ENCODE measurements at places on chromosomes 1 and 21.

DNA sequence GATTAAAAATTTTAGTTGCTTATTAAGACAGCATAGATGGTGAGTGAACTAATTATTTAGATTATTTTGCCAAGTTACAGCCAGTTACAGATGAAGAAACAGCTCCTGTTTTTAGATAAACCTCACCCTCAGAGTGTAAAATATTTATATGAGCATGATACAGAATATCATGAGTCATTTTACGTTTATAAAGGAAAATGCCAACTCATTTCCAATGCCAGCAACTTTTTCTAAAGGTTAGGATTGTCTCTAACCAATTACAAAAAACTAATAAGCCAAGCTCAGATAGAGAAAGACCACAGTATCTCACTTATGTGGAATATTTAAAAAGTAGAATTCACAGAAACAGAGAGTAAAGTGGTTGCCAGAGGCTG lies 590.1 kb downstream of the LTN1 start:
- no peak overlapping the region for H3K4me3 ChIP-seq
- H3K27ac ChIP-seq: no peak overlapping the region
- H3K27me3 ChIP-seq: no peaks in the 10 kb centered on the region
- no peak for DNase-seq
- no peaks in the 10 kb centered on the region for H3K36me3 ChIP-seq

GRCh38 chr1:223076362-223076761 lies 66.7 kb downstream of the TLR5 start:
- H3K36me3 ChIP-seq: no peaks in the 10 kb centered on the region
- H3K27ac ChIP-seq: no peak overlapping the region
- no peak overlapping the region for H3K4me3 ChIP-seq
- H3K27me3 ChIP-seq: no peaks in the 10 kb centered on the region

- no peak overlapping the region for H3K4me3 ChIP-seq
- H3K27ac ChIP-seq: no peak overlapping the region
- no peak for DNase-seq
- no peaks in the 10 kb centered on the region for H3K27me3 ChIP-seq
Observed at GRCh38 chr1:187689129-187689528, 860.4 kb downstream of the PLA2G4A start.

DNA sequence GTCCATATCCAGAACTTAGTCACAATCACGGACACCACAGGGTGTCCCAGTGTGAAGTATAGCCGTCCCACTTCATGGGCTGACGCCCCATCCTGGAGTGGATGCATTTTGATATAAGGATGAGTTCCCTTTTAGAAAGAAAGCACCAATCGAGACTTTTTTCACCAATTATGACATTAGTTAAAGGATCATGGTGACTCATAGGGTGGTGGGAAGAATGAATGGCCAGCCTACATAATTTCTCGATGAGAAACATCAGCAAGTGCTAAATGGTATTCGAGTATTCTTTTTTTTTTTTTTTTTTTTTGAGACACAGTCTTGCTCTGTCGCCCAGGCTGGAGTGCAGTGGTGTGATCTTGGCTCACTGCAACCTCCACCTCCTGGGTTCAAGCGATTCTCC lies 38.5 kb upstream of the USP1 start:
- no peaks in the 10 kb centered on the region for H3K4me1 ChIP-seq
- no peak for DNase-seq
- no peak overlapping the region for H3K4me3 ChIP-seq
- H3K27me3 ChIP-seq: no peaks in the 10 kb centered on the region
- no peaks in the 10 kb centered on the region for H3K36me3 ChIP-seq
- H3K27ac ChIP-seq: no peak overlapping the region
